ENCODE measurements at places on chromosomes 12 and 14. TPM values are rescaled to one million over a fixed set of nuclear protein-coding genes. Genes with fewer than 3 reads are reported as not detected.

Gene OR6C74
- not detected for total RNA-seq

Gene CPNE6
- total RNA-seq, result not detected

Gene SYNDIG1L
- 2.4 TPM for total RNA-seq

Gene LRCOL1
- 0.92 TPM for total RNA-seq

Gene C12orf54
- 0.64 TPM for total RNA-seq

Gene OAS2
- total RNA-seq, result 59.7 TPM

Gene SLC39A2
- not detected for total RNA-seq

Gene TMEM30B
- total RNA-seq, result 15.7 TPM

Gene MFAP5
- 7.7 TPM for total RNA-seq

Gene PMEL
- total RNA-seq, result 1.4 TPM

Gene PLEKHH1
- 4.0 TPM for total RNA-seq

Gene RIPK3
- 37.4 TPM for total RNA-seq

Gene TSHR
- total RNA-seq, result not detected

Gene NUP107
- 26.1 TPM for total RNA-seq

Gene GUCY2C
- not detected for total RNA-seq

Gene GZMB
- total RNA-seq, result 9.1 TPM

Gene NKX2-1
- total RNA-seq, result 319 TPM

Gene NAV3
- 24.1 TPM for total RNA-seq

Gene PTPRO
- 5.0 TPM for total RNA-seq

Gene TDRD9
- 3.1 TPM for total RNA-seq

Gene SLC22A17
- 6.3 TPM for total RNA-seq

Gene ZFP36L1
- total RNA-seq, result 268 TPM

Gene PLEKHG7
- 1.3 TPM for total RNA-seq

Gene SLC16A7
- 5.3 TPM for total RNA-seq
